ENCODE measurements at places on chromosomes 4 and X.
A peak's percentile ranks its signal among the peaks of the same experiment; 100 is the strongest.

DNA sequence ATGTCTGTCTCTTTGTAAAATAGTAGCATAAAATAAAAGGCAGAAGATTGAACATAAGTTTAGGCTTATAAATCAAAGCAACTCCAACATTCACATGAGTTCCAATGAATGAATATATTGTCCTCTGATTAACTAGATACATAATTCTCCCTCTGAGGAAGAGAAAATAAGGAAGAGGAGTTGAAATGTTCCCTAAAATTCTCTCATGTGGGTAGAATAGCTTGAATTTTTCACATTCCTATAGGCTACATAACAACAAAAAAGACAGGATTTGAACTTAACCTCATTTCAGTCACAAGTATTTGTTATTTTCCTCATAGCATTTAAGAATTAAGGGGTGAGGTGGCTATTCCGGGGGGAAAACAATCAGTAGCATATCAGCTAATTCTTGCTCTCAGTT is 462.4 kb upstream of the NDST4 start:
- no peak for DNase-seq

DNA sequence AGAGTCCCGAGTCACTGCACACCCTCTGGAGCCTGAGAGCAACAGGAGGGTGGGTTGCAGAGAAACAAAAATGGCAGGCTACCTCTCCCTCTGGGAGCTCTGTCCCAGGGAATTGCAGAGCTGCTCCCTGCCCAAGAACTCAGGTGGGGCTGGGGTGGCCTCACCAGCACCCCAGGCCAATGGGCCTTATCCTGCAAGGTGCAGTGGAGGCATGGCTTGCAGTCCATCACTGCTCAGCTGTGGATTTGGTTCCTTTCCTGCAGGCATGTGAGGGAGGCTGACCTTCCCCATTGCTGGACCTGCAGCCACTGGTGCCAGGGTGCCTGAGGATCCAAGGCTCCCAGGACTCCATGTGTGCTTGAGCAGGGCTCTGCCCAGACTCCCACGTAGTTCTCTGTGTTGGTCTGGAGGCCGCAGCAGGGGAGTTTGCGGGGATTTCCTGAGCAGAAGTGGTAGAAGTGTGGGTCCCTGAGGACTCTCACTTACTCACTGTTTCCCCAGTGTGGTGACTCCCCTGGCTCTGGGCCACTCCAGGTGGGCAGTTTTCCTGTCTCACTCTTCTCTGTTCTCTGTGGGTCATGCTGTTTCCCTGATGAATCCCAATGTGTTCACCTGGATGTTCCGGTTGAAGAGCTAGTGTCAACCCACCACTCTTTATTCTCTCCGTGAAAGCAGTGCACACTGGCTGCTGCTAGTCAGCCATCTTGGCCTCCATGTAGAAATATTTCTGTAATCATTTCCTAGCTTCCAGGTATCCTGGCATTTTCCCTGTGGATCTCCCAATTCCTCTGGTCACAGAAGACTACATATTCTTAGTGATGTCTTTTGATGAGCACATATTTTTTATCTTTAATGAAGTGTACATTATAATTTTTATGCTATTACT is 82.3 kb downstream of the ARHGAP24 start:
- no peak for DNase-seq

DNA sequence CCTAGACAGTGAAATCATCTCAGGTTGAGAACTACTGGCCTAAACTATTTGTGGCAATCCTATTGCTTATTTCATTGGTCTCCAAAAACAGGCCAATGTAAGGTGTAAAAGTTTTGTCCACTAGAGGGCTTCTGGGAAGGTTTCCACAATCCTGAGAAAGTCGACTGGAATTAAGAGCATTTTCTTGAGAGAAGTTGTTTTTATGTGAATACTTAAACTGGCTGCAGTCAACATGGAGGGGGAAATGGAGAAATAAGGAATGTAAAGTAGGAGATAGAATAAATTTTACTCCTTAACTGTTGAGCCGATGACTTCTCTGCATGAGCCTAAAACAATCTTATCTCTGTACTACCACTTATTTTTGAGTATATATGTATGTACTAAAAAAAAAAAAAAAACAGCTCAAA is 11.0 kb upstream of the EIF4E start:
- peak; percentile 46 for DNase-seq

DNA sequence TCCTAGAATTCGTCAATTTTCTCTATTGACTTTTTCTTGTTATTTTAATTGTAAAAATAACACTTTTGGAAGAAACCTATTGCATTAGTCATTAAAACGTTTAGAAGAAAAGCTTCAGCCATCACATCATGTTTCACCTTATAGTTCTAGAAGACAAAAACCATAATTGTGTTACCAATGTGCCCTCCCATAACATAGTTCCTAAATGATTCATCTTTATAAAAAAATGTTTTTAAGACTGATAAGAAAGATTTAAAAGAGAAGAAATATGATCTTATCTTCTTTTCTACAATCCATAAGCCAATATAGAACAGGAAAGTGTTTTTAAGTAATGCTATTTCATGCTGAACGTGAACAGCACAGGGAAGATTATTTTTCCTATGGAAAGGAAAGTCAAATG is 316.6 kb upstream of the NDST4 start:
- DNase-seq: no peak

- DNase-seq: no peak
Observed at GRCh38 chrX:70087857-70088630, 25.8 kb downstream of the OTUD6A start.

GRCh38 chr4:109302361-109303139 is at the start of gene COL25A1:
TSS of gene COL25A1 (minus strand) at chr4:109302658.
- peak; percentile 35 for DNase-seq

GRCh38 chr4:139726615-139727014 is 61.0 kb downstream of the MGST2 start:
- no peak for DNase-seq

DNA sequence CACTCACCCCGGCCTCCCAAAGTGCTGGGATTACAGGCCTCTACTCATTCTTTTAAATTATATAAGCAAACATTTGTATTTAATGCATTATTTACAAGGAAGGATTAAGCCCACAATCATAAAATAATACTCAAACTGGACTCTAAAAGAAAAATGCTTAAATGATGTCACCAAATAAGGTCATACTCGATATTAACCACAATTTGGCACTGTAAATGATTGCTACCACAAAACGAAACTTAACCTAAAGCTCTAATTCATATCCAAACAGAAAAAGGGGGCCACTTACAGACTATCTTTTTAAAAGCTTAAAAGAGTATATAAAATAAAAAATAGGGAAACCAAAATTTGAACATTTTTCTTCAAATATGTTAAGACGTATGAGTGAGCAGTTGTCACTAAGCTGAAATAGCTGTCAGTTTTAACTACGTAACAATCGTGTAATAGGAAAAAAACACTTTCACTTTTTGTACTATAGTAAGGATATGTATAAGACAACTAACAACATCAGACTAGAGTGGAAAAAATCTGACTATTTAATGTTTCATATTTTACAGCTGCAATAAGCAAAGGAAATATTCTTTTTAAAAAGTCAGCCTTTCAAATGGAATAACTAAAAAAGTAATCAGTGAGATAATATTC is 108.2 kb upstream of the GPR34 start:
- DNase-seq: peak; percentile 19

- no peak for DNase-seq
Observed at GRCh38 chr4:1683261-1683735, 815 bp downstream of the FAM53A start.

- no peak for DNase-seq
Observed at GRCh38 chrX:53188763-53189162, 36.2 kb downstream of the KDM5C start.

GRCh38 chrX:48531358-48531959 is 8.1 kb upstream of the TBC1D25 start:
- DNase-seq: peak; percentile 36

GRCh38 chrX:136597356-136597755 is 50.6 kb upstream of the CD40LG start:
- no peak for DNase-seq

Measured in CD4-positive, alpha-beta T cell treated with Interleukin-12 subunit alpha and Interleukin-12 subunit beta, for 1 hour (primary cell).